ENCODE measurements at places on chromosomes 12 and 14. TPM values are rescaled to one million over a fixed set of nuclear protein-coding genes. Genes with fewer than 3 reads are reported as not detected.

The KRT79 gene
- total RNA-seq: not detected

The MMP19 gene
- 7.4 TPM for total RNA-seq

The PSMA3 gene
- 79.0 TPM for total RNA-seq

The SLC17A8 gene
- total RNA-seq: not detected

The NEK9 gene
- total RNA-seq: 73.6 TPM

The ARHGAP9 gene
- total RNA-seq: not detected

The NINJ2 gene
- not detected for total RNA-seq

The METTL3 gene
- 63.4 TPM for total RNA-seq

The PRB2 gene
- total RNA-seq: not detected

The HOXC9 gene
- total RNA-seq: 4.3 TPM

The ARHGEF25 gene
- total RNA-seq: 36.2 TPM

The HSPB8 gene
- 26.0 TPM for total RNA-seq

The GZMB gene
- not detected for total RNA-seq

The ANKS1B gene
- 0.30 TPM for total RNA-seq

The DPPA3 gene
- not detected for total RNA-seq

The TAS2R46 gene
- total RNA-seq: 1.8 TPM

The KCNK10 gene
- total RNA-seq: not detected

The TMEM132C gene
- total RNA-seq: not detected

The EIF2S3B gene
- 0.59 TPM for total RNA-seq

The PCED1B gene
- 1.5 TPM for total RNA-seq

The ARF6 gene
- 57.7 TPM for total RNA-seq

The VRTN gene
- not detected for total RNA-seq

The LRTM2 gene
- total RNA-seq: not detected

The ADAM21 gene
- total RNA-seq: 0.37 TPM

The SLC35E3 gene
- total RNA-seq: 5.3 TPM
